Tibial nerve (tissue), 4 donors: ENCODE measurements at places on chromosomes 13 and 19. TPM values are rescaled to one million over a fixed set of nuclear protein-coding genes. Genes with fewer than 3 reads are reported as not detected.
A peak's percentile ranks its signal among the peaks of the same experiment; 100 is the strongest.

CYP2F1 gene
- not detected for total RNA-seq

- no peaks in the 10 kb centered on the region for H3K27me3 ChIP-seq
- no peak overlapping the region for H3K27ac ChIP-seq
- H3K4me3 ChIP-seq: no peak overlapping the region
These were observed 9.4 kb downstream of the LCP1 start for GRCh38 chr13:46172531-46172991.

GRCh38 chr19:18856385-18857126 lies 24.8 kb downstream of the UPF1 start:
- no peak overlapping the region for H3K4me3 ChIP-seq
- no peak for DNase-seq

DNA sequence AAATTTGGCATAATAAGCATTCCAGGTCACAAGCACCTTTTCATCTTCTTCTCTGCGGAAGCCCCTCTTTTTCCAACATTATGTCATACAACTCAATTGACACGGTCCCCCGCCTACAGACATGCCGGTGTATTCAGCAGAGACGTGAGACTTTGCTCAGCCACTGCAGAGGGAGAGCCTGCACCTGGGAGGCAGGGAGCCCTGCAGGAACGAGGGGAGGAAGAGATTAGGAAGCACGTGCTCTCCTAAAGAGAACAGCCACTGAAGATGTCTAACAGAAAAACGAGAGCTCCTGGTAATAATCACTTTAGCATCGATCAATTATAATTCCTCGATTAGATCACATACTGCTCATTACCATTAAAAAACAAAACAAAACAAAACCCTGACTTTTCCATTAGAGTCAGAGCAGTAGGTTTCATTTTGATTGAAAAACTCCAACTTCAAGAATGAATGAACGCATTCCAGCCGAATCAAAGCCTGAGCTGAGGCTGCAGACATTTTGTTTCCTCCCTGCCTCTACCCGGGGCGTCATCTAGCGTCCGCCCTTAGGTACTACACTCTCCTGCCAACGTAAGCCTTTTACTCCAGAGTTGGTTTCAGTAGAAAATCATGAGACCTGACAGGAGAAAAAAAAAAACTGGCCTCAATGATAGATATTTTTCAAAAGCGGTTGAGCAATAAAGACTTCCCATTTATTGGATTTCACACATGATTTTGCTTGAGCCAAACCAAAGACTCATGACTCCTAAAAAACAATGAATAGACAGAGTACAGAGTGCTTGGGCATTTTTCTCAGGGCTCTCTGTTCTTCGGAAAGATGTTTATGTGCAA lies 194.5 kb downstream of the KATNAL1 start:
- H3K4me3 ChIP-seq: no peak overlapping the region
- peak; percentile 75 for DNase-seq
- no peaks in the 10 kb centered on the region for H3K27me3 ChIP-seq
- H3K36me3 ChIP-seq: no peaks in the 10 kb centered on the region
- peaks cover 21% of the 10 kb centered on the region for H3K4me1 ChIP-seq

GRCh38 chr19:31503211-31503610 lies 154.0 kb upstream of the TSHZ3 start:
- no peaks in the 10 kb centered on the region for H3K27me3 ChIP-seq
- no peak for DNase-seq
- no peak overlapping the region for H3K27ac ChIP-seq
- no peaks in the 10 kb centered on the region for H3K4me1 ChIP-seq
- no peak overlapping the region for H3K4me3 ChIP-seq

EHD2 gene
- 196 TPM for total RNA-seq

DNA sequence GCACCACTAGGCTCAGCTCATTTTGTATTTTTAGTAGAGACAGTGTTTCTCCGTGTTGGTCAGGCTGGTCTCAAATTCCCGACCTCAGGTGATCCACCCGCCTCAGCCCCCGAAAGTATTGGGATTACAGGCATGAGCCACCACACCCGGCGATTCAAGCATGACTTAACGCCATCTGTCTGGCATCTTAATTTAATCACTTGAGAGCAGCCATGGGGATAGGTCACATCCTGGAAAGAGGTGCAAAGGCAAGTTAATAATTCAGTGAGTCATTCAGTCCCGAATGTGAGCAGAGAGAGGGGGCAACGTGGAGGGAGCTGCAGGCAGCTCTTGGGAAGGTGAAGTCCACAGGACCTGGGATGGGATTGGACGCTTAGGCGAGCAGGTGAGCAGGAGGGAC lies 31.7 kb upstream of the USP29 start:
- H3K4me3 ChIP-seq: no peak overlapping the region
- no peak for DNase-seq
- H3K4me1 ChIP-seq: no peaks in the 10 kb centered on the region
- H3K36me3 ChIP-seq: no peaks in the 10 kb centered on the region

B3GNT8 gene
- 6.6 TPM for total RNA-seq

- no peaks in the 10 kb centered on the region for H3K36me3 ChIP-seq
- peak; percentile 33 for DNase-seq
- peaks cover 40% of the 10 kb centered on the region for H3K27me3 ChIP-seq
- H3K4me1 ChIP-seq: no peaks in the 10 kb centered on the region
- no peak overlapping the region for H3K27ac ChIP-seq
- no peak overlapping the region for H3K4me3 ChIP-seq
These were observed 10.4 kb downstream of the GJB2 start for GRCh38 chr13:20182231-20182846.

DNA sequence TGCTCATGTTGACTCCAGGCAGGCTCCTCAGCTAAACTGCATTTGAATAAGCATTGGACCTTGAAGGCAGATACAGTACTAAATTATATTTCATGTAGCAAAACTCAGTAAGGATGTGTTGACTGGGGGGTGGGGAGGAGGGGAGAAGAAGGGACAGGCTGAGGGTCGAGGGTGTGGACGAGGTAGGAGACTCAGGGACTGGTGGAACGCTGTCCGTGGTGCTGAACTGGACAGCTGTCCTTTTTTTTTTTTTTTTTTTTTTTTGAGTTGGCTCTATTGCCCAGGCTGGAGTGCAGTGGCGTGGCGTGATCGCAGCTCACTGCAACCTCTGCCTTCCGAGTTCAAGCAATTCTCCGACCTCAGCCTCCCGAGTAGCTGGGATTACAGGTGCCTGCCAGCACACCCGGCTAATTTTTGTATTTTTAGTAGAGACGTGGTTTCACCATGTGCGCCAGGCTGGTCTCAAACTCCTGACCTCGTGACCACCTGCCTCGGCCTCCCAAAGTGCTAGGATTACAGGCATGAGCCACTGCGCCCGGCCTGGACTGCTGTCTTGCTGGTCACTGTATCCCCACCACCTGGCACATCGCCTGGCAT lies 33.2 kb upstream of the CASP14 start:
- no peaks in the 10 kb centered on the region for H3K4me1 ChIP-seq
- H3K27me3 ChIP-seq: no peaks in the 10 kb centered on the region
- no peak overlapping the region for H3K27ac ChIP-seq
- DNase-seq: no peak

GRCh38 chr13:42970824-42971690 lies 21.0 kb downstream of the EPSTI1 start:
- H3K4me3 ChIP-seq: no peak overlapping the region
- no peaks in the 10 kb centered on the region for H3K27me3 ChIP-seq
- no peaks in the 10 kb centered on the region for H3K36me3 ChIP-seq
- H3K27ac ChIP-seq: no peak overlapping the region
- no peak for DNase-seq

DNA sequence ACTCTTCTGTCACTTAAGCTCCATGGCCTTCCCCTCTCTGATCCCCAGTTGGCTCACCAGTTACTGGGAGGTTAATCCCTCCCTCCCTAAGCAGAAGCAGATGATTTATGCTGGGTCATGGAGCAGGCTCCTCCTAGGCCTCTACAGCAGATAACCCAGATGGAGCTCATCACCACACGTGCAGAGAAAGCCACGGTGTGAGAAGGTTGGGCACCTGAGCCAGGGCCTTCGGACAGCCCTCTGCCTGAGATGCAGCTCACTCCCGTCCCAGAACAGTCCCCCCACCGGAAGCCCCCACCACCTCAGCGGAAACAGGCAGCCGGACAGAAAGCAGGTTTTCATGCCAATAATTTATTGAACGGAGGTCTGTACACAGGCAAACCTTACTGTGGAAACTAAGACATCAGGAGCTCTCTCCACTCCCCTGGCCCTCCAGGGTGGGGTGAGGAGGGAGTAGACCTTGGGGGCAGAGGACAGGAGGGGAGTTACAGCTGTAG lies 9.8 kb downstream of the ZNF526 start:
- H3K27ac ChIP-seq: peak overlapping the region; percentile 47
- no peaks in the 10 kb centered on the region for H3K27me3 ChIP-seq
- H3K4me1 ChIP-seq: no peaks in the 10 kb centered on the region
- H3K36me3 ChIP-seq: no peaks in the 10 kb centered on the region
- DNase-seq: no peak
- H3K4me3 ChIP-seq: no peak overlapping the region

- no peaks in the 10 kb centered on the region for H3K4me1 ChIP-seq
- H3K27ac ChIP-seq: no peak overlapping the region
- H3K36me3 ChIP-seq: peaks cover 22% of the 10 kb centered on the region
- no peak for DNase-seq
These were observed 73.4 kb upstream of the RAP2A start for GRCh38 chr13:97360610-97361009.

DNA sequence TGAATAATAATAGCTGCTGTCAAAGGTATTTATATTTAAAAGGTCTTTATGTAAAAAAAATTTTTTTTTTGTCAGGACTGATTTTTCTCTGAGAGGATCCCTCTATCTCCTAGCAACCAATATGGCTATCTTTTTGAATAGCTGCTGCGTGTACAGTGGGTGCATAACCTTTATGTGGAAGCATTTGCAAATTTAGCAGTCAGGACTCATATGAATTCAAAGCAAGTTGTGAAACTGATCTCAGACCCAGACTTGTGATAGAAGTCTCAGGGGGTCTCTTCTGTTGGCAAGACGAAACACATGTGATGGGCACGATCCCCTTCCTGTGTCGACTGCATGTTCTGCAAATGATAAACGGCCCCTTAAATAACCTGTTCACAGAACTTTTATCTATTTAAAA lies 114.1 kb upstream of the ARGLU1 start:
- no peak overlapping the region for H3K4me3 ChIP-seq
- no peaks in the 10 kb centered on the region for H3K27me3 ChIP-seq
- no peak overlapping the region for H3K27ac ChIP-seq
- no peaks in the 10 kb centered on the region for H3K4me1 ChIP-seq
- no peaks in the 10 kb centered on the region for H3K36me3 ChIP-seq

DNA sequence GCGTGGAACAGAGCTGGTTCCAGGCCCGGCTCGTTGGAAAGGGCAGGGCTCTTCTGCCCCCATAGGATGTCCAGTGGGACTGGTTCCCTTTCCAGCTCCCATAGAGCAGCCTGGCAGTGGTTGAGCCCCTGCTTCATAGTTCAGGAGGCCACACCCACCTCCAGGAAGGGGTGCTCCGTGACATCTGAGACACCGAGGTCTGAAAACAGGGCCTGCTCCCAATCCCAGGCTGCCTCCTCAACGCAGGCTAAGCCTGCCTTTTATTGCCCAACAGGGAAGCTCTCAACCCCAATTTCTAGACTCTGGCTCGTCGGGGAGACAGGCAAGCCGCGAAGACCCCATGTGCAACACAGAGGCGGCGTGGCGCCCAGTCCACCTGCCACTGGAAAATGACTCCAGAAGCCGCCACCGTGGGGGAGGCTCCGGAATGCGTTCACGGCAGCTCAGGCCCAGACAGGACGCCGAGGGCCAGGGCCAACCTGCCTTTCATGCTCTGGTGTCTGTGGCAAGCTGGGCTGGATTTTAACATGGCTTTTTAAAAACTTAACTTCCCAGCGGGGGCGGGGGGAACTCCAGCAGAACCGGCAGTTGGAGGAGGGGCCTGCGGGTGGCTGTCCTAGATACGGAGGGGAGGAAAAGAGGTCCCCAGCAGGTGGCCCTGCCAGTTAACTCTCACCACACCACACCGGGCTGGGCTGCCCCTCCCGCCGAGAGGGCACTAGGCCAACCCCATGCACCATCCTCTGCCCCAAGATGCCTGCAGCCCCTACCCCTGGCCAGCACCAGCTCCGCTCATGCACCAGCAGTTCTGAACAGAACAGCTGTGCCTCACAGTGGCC lies 17.9 kb upstream of the TINCR start:
- H3K4me3 ChIP-seq: no peak overlapping the region
- H3K27ac ChIP-seq: no peak overlapping the region
- peaks cover 3% of the 10 kb centered on the region for H3K36me3 ChIP-seq
- DNase-seq: no peak

TNNI3 gene
- total RNA-seq: not detected
